Cardiac atrium fibroblast (primary cell): ENCODE measurements at places on chromosomes 2 and 18. TPM values are rescaled to one million over a fixed set of nuclear protein-coding genes. Genes with fewer than 3 reads are reported as not detected.

The KCNE4 gene
- 10.7 and 19.1 TPM in 2 replicates for total RNA-seq

The GTF2A1L gene
- 1.3 TPM in 1 of 2 replicates, not detected in the other for total RNA-seq

The RNF103 gene
- total RNA-seq: 16.1 and 17.0 TPM in 2 replicates

The GCG gene
- not detected in 2 replicates for total RNA-seq

The FAM228B gene
- 1.3 and 2.3 TPM in 2 replicates for total RNA-seq
